ENCODE measurements at places on chromosomes 11 and 22.
A peak's percentile ranks its signal among the peaks of the same experiment; 100 is the strongest.

GRCh38 chr22:46373921-46374662 is 38.6 kb downstream of the TRMU start:
- DNase-seq, result no peak

GRCh38 chr11:126332221-126332711 is 23.2 kb upstream of the ST3GAL4 start:
- no peak for DNase-seq

- DNase-seq, result no peak
Observed at GRCh38 chr22:26377170-26377830, 51.8 kb upstream of the ASPHD2 start.

DNA sequence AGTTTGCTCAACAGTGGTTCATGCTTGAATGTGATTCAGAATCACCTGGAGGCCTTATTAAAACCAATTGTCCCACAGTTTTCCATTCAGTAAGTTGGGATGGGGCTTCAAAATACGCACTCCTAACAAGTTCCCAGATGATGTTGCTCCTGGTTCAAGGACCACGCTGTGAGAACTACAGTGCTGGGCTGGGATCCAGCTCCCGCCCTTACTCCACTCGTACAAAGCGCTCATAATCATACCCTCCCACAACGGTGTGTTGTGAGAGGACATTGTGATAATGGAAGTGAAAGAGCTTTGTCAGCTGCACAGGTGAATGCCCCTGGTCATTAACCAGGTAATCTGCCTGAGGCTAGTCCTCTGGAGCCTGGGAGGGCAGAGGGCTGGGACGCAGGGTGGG is 1.3 kb upstream of the CD82 start:
- peak; percentile 47 for DNase-seq

DNA sequence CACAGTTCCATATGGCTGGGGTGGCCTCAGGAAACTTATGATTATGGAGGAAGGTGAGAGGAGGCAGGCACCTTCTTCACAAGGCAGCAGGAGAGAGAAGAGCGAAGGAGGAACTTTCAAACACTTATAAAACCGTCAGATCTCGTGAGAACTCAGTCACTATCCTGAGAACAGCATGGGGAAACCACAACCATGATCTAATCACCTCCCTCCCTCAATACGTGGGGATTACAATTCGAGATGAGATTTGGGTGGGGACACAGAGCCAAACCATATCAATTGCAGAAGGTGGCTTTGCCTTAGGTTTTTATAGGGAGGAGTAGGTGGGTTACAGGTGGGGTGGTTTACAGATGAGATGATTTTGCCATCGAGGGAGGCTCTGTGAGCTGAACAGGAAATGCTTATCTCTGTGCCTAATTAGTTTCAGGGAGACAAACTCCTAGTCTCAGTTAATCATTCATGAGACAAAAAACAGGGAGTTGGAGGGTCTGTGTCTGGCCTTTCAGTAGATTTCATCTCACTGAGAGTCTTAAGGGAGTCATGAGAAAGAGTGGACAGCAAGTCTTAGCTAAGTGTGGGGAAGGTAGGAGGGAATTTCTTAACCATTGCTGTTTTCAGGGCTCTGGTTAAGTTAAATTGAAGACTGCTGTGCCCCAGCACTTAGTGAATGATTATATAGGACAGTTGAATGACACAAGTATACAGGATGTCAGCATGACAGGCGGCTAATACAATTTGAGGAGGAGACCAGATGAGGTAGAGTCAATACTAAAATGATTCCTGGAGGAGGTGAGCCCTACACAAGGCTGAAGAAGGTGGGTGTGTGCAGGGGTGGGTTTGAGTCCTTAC is 47.7 kb downstream of the CWC15 start:
- no peak for DNase-seq

DNA sequence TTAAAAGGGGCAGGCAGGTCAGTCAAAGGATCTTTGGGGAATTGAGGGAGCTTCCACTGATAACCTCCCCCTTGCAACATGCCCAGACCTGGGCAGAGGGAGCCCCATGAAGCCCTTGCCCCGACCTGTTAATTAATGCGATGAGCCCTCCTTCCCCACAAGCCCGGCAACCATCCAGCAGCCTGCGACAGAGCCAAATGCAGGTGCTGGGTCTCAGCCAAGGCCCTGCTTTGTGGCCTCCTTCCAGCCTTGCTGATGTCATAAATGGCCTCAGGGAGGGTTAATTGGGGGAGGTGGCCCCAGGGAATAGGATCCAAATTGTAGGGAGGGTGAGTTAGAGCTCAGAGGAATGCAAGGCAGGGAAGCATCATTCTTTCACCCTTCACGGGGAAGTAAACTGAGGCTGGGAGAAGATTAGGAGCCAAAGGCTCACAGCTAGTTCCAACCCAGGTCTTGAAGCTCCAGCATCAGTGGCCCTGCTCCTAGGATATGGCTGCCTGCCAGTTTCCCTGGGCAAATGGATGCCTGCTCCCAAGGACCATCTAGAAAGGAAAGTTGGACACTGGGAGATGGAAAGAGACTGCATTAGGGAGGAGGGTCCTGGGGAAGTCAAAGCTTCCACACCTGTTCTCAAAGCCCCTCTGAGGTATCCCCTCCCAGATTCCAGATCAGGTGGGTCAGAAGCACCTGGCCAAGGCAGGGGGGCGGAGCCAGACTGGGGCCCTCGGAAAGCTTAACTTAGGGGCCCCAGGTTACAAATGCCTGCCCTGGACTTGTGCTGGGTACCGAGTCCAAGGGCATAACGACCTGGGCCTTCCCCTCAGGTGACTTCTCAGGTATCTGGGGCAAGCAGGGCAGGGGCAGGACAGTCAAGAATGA is 34.1 kb downstream of the LMO1 start:
- DNase-seq, result peak; percentile 44

- DNase-seq, result peak; percentile 22
Observed at GRCh38 chr11:108115500-108116140, 5.7 kb upstream of the ACAT1 start.

GRCh38 chr11:2472428-2473186 is 27.8 kb downstream of the KCNQ1 start:
- DNase-seq, result no peak

- DNase-seq, result no peak
Observed at GRCh38 chr11:2555336-2555735, 110.5 kb downstream of the KCNQ1 start.

GRCh38 chr11:64086258-64087123 is 50.8 kb downstream of the FLRT1 start:
- no peak for DNase-seq

- no peak for DNase-seq
Observed at GRCh38 chr11:46298699-46299433, 21.4 kb downstream of the CREB3L1 start.

- DNase-seq, result no peak
Observed at GRCh38 chr11:16966930-16967671, 47.1 kb downstream of the PLEKHA7 start.

- no peak for DNase-seq
Observed at GRCh38 chr11:27184458-27185312, 144.1 kb downstream of the BBOX1 start.

DNA sequence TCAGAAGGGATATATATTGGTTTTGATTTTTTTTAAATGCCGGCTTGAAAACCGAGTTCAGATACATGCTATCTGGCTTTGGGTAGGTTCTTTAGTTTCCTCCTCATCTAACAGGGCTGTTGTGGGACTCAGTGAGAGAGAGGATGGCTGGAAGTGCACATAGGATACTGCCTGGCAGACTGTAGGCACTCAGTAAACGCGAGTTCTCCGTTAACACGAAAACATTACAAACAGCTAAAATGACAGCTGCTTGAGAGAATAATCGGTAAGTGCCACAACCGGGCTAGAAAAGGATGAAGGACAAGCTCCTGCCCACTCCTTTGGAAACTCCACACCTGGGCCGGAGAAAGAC is 369 bp downstream of the XRRA1 start:
- no peak for DNase-seq

DNA sequence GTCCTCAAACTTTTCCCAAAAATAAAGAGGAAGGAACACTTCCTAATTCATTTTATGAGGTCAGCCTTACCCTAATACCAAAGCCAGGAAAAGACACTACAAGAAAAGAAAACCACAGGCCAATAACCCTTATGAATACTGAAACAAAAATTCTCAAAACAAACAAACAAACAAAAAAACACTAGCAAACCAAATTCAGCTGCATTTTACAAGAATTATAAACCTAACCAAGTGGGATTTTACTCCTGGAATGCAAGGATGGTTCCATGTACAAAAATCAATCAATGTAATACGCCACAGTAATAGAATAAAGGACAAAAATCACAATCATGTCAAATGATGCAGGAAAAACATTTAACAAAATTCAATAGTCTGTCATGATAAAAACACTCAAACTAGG is 13.3 kb downstream of the ARVCF start:
- DNase-seq, result no peak

DNA sequence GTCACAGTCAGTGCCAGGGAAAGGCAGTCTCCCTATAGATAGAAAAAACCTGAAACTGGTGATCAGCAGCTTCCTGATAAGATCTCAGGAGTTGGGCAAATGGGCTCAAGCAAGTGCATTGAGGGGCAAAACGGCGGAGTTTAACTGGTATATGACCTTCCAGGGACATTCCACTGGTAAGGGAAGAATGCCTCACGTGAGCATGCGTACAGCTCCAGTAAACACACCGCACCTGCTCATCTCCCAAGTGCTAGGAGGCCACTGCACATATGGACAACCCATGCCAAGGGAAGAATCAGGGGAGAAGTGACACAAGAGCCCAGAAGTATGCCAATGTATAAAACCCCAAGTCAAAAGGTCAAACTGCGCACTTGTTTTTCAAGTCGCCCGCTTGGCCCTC is 11.6 kb downstream of the HEPHL1 start:
- DNase-seq, result no peak

- no peak for DNase-seq
Observed at GRCh38 chr11:65334696-65335295, 1.1 kb downstream of the DPF2 start.

DNA sequence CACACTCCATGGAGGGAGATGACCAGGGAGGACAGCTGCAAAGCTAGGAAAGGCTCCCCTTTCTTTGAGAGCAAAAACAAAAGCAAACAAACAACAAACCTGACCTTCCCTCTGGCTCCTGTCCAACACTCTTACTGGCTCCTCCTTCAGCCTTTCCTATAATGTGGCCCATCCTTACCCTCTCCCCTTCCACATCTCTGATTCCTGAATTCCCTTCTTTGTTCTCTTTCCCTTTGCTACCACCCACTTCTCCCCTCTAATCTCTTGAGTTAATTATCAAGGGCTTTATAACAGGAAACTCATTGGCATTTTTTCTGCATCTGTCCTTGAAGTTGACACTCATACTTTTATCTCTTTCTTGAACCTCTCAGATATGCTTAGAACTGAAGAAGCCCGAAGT is 56.3 kb downstream of the ZNF280B start:
- no peak for DNase-seq

- DNase-seq, result no peak
Observed at GRCh38 chr11:87022254-87022653, 15.5 kb upstream of the TMEM135 start.

GRCh38 chr11:396511-396947 is 2.5 kb downstream of the PKP3 start:
- no peak for DNase-seq

- DNase-seq, result no peak
Observed at GRCh38 chr11:10454878-10455631, at the start of gene AMPD3. Gene AMPD3 (plus strand): TSS chr11:10455264. CDS start chr11:10461520, 6,256 bp downstream.

- no peak for DNase-seq
Observed at GRCh38 chr11:10087186-10087922, 206.7 kb downstream of the SBF2 start.

GRCh38 chr11:86775361-86775760 is 25.0 kb upstream of the PRSS23 start:
- no peak for DNase-seq

GRCh38 chr11:2074266-2074825 is 64.8 kb downstream of the IGF2 start:
- no peak for DNase-seq

DNA sequence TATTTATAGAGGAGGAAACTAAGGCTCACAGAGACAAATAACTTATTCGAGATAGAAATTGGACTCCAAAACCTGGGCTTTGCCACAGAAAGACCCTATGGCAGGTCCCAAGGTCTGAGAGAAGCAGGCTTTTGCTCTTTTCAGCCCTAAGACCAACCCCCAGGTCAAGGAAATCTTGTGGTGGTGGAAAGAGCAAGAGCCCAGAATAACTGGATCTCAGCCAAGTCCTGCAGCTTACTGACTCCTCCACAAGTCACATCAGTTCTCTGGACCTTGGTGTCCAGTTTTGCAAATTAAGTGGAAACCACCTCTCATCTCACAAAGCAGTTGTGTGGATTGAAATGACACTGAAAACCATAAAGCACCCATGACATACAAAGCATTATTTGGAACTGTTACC is 122.2 kb downstream of the C11orf58 start:
- no peak for DNase-seq

- no peak for DNase-seq
Observed at GRCh38 chr11:64870176-64870892, 8.1 kb downstream of the EHD1 start.

DNA sequence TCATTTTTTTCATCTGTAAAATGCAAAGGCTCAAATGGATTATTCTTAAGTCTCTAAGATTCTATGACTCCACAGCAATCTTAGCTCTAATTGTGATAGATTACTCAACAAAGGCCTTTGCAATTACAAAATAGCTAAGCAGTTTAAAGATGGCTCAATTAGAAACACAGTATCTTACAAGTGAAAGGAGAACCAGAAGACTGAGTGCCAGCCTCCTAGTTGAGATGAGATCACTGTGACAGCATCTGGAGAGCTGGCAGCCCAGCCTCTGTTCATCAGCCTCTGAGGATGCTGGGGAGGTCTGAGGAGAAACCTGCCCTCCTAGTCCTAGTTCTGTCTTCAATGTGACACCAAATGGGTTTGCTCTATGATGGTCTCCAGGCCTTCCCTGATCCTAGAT is 158.4 kb upstream of the NARS2 start:
- no peak for DNase-seq

- no peak for DNase-seq
Observed at GRCh38 chr11:59625703-59626102, 10.1 kb upstream of the OSBP start.

DNA sequence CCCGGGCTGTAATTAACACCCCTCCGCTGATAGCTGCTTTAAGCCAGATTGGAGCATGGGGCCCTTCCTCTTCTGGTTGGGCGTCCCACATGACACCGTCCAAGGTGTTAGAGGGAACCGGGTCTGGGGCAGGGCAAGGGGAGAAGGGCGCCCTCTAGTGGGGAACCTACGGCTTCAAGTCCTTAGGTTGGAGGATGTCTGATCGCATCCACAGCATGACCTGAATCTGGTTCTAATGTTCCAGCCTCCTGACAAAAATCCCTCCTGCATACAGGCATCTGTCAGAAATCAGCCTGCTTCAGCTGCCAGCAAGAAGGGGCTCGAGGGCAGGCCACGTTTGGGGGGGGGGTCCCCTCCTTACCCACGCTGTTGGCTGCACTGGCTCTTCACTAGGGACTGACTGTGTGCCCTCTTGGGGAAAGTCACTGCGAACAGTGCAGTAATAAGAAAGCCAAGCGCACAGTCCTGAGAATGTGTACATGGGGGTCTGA is 94.2 kb upstream of the TBCEL start:
- no peak for DNase-seq

DNA sequence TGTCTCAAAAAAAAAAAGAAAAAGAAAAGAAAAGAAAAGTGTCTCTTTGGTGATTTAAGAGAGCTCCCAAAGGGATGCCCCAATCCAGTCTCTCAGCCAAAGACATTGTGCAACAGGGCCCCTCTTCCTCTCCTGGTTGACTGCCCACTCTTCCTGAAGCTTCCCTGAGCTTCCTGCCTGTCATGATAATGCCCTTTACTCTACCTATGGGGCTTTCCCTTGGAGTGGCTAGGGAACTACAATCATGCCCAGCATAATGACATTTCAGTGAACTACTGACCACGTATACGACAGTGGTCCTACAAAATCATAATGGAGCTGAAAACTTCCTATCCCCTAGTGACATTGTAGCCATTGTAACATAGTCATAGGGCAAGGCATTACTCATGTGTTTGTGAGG is 118.0 kb downstream of the RASSF10 start:
- no peak for DNase-seq
